ENCODE measurements at places on chromosomes 2 and 18.

GRCh38 chr18:23966909-23967308 is 47.6 kb upstream of the TTC39C start:
- peak; percentile 14 for DNase-seq

DNA sequence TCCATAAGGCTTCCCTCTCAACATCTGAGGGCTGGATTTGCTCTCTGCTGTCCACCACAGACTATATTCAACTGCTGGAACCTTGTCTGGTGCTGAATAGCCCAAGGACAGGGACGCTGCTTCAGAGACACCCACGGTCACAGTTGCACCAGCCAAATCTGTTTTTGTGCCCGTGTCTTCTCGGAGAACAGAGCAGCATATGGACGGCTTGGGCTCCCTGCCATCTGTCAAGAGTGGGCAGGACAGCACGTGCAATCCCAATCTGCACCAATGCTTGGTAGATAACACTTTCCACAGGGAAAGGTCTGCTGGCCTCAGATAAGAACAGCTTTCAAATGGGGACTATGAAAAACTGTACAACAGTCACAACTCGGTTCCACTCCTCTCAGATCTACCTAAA is 466.1 kb downstream of the TGIF1 start:
- no peak for DNase-seq

DNA sequence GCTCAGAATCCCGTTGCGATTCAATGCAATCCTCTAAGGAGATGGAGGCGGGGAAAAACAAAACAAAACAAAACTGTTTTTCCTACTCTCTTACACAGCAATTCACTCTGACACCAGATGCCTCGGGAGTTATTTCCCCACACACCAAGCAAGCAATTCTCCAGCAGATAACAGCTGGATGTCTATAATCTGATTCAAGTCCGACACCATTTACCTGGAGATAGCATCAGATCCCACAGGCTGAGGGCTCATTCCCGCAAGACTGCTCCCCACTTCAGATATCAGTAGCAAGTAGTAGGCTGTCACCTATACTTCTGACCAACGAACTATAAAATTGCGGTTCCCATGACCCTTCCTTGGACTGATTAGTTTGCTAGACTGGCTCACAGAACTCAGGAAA is 58.7 kb downstream of the DTNB start:
- no peak for DNase-seq

DNA sequence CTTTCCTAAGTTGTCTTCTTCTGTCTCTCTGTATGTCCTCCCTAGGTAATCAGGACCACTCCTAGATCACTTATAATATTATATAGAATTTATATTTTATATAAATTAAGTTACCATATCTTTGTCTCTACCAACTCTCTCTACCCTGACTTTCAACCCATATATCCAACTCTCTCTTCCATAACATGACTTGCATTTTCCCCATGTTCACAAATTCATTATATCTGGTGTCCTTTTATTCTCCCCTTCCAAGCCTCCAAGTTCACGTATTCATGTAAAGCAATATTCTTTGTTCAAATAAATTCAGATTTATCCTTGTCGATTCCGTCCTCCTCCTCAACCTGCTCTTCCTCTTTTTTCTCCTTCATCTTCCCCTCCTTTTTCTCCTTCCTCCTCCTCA is 127.5 kb downstream of the XIRP2 start:
- no peak for DNase-seq

DNA sequence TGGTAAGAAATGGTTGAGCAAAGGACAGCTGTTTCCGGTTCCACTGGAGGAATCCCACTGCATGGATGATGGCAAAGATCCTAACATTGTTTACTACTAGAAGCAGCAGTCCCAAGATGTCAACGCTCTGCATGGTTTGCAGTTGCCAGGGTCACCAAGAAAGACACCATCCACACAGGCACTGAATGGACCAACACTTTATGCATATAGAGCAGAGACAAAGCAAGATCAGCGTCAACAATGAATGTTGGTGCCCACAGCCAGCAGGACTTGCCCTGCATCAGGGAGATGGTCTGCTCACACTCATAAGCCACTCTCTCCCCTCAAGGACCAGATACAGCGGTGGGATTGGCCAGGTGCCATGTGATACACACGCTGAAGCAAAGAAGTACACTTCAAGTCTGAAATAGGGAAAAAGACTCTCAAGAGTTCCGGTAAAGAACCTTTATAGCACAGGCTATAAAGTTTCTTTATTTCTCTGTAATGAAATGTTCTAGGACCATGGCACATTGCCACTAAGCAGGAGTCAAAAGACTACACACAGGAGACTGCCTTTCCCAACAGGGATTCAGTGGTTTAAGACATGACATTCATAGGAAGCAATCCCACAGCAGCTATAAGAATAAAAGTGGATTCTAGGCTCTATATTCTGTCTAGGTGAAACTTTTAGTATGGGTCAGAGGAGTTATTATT is 133.2 kb upstream of the EPHA4 start:
- DNase-seq = no peak

GRCh38 chr2:58633613-58634365 is 392.7 kb upstream of the FANCL start:
- no peak for DNase-seq

DNA sequence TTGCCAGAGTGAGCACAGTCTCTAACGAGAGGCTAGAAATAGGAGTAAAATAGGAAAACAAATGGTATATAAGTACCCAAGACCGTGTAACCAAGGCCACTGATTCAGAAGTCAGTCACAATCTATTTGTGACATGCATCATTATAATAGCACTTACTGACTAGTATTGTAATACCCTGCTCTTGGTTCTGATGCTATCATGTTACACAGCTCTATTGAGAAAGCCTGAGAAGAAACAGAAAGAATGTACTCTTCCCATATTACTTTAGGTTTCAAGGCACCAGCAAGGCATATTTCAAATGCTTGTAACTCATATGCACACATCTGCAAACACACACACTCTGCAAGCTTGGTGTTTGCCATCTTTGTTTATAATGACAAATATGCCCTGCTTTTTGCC is 746.4 kb downstream of the SLC4A3 start:
- peak; percentile 6 for DNase-seq

GRCh38 chr2:7450188-7450832 is 533.1 kb downstream of the RNF144A start:
- DNase-seq = no peak

DNA sequence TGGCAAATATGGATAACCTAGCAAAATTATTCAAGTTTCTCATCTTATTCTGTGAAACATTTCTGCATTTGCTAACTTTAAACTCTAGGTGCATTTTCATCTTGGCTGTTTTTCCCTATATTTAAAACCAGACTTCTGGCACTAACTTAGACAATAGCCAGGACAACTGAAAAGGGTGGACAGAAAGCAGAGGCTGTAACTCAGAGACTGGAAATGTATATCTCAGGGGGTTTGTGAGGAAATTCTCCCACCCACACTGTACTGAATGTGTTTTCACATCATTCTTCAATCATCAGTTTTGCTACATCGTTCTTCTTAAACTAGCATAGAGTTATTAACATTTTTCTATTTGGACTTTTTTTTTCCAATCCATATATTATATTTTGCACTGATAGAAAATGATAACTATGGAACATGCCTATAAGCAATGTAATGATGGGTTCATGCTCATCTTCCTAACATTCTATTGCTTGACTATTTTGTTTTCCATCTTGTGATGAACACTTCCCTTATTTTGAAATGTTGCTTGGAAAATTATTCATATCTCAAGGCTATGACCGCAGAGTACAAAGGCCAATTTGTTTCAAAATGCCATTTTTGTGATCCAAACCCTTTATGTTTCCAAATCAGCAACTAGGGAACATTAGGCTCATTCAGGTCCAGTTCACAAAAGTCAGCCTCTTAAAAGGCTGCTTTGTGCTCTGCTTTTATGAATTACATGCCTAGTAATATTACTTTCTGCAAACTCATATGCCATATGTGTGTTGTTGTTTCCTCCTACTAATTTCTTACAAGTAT is 125.8 kb upstream of the CDH19 start:
- no peak for DNase-seq

DNA sequence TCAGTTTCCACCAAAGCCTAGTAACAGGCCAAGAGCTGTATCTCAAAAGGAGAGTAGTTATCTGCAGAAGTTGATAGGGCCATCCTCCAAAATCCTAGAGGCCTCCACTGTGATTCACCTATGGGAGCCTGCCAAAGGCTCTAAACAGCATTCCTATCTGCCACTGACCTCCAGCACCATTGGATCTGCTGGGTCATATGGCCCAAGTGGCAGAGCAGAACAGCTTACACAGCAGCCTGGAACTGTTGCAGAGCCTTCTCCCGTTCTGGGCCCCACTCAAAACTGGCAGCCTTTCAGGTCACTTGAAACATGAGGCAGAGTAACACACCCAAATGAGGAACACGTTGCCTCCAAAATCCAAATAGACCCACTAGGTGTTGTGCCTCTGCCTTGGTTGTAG is 345.2 kb upstream of the RND3 start:
- DNase-seq = no peak

GRCh38 chr2:189557373-189557772 is 23.2 kb downstream of the SLC40A1 start:
- no peak for DNase-seq

DNA sequence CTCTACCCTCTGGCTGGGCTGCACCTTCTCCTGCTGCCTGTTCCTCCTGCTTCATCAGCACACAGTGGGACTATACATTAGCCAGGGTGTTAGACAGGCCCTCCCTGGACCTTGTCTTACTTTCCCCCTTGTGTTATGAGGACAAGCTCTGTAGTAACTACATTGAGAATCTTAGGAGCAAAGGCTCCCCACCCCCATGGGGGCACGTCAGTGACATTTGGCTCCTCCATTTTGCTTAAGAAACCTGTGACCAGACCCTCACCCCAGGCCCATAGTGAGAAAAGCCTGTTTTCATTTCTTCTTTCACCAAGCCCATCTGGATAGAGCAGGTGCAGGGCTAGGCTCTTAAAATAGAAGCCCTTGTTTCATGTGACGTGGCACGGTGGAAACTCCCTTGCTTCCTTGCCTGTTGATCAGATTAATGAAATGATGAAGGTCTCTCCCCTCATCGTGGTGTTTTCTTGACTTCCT is 146.7 kb downstream of the RPIA start:
- no peak for DNase-seq

DNA sequence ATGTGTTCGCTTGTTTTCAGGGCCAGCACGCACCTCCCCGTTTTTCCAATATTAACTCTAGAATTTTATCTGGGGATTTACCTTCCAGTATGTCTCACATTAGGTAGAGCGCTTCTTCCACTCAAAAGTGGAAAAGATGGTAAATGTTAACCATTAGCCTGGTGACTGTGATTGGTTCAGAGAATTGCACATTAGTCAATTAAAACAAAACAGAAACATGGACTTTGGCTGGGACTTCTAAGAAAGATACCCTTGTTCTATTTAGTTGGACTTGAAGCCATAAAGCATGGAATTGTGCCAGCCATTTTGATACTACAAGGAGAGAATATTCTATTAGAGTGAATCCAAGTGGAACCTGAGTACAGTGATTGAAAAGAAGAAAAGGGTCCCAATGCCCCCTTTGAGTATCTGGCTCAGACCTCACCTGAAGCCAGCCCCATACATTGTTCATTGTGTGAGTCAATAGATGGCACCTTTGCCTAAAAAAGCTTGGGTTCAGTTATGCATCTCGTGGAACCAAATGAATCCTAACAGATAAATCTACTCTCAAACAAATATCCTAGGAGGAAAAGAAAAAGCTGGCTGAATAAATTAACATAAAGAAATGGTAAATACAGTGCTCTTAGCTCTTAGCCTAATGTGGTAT is 354.3 kb downstream of the IRS1 start:
- DNase-seq = no peak

DNA sequence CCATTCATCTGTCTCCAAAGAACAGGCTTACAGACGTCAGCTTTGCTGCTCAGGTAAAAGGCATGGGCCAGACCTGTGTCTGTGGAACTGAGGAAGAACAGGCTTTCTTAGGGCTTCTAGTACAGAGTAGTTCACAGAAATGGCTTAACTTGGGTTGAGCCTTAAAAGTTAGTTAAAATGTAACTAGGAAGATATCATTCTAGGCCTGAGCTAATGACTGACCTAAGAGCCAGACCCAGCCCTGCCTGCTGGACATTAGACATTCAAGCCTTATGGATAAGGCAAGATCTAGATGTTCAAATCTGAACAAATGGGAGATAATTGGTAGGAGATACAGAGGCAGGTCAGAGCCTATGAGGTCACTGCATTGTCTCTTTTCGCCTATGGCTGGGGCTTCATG is 73.9 kb upstream of the SLC14A2 start:
- no peak for DNase-seq

- no peak for DNase-seq
Observed at GRCh38 chr2:216851486-216852090, 8.3 kb downstream of the TNP1 start.

DNA sequence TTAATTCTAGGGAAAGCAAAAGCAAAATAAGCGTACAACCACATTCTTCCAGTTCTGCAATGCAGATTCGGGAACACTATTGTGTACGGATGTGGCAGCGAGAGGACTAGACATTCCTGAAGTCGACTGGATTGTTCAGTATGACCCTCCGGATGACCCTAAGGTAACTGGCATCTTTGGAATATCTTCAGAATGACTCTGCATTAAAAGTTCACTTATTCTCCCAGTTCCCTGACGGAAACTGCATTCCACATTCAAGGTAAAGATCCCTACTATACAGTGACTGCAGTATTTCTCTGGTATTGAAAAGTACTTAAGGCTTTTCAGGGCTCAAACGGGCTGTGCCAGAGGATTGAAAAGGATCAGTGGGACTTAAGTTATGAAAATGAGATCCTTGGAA is 10.9 kb downstream of the DDX18 start:
- DNase-seq = no peak

DNA sequence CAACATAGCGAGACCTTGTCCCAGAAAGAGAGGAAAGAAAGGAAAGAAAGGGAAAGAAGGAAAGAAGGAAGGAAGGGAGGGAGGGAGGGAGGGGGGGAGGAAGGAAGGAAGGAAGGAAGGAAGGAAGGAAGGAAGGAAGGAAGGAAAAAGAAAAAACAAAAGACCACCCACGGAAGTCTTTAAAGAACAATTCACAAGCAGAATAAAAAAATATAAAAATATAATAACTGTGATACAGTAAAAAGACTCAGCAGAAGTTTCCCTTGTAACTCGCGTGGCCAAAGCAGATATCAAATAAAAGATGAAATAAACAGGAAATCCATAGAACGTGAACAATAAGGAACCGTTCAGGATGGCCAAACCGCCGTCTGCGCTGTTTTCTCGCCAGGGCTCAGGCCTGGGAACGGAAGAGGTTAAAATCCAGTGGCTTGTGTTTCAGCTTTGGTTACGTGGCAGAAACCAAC is 1.2 kb upstream of the SLC1A4 start:
- no peak for DNase-seq

DNA sequence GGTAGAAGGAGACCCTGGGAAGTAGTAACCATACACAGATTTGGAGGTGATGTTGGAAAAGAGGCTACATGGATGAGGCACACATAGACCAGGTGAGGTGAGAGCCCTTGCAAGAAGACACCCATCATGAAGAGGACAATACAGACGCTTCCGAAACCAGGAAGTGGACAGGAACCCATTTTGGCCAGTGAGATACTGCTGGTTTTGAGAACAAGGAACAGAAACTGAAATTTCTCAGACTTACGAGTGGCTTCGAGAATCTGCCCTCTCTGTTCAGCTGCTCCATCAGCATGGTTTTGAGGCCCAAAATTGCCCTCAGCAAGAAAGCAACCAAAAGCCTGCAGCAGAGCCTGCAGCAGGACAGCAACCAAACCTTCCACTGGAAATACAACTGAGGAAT is 479.1 kb upstream of the NRXN1 start:
- DNase-seq = no peak

- peak; percentile 18 for DNase-seq
Observed at GRCh38 chr2:22694856-22695255, 690.1 kb upstream of the KLHL29 start.
